ENCODE measurements at places on chromosomes 7 and 10. TPM values are rescaled to one million over a fixed set of nuclear protein-coding genes. Genes with fewer than 3 reads are reported as not detected.

DNA sequence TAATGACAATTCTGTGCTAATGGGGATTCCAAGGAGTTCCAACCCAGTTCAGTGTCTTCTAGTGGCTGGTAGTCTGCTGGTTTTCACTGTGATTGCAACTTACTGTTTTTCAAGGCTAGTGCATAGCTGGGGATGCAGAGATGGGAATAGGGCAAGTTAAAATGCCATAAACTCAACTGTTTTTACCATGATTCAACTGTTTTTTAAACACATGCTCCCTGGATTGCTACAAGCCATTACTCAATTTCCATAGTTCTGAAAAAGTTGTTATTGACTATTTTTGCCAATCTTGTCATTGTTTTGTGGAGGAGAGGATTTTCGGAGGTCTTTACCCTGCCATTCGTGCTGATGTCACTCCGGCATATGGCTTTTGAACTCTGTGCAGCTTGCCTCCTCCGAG is 245.3 kb downstream of the SUGCT start:
- no peak for DNase-seq

FXYD4 gene
- total RNA-seq, result not detected

MKI67 gene
- total RNA-seq, result 36.4 TPM

GSDME gene
- total RNA-seq, result 44.2 TPM

GRCh38 chr7:81441750-81442149 is 328.1 kb downstream of the HGF start:
- no peak for DNase-seq

PNLIPRP3 gene
- total RNA-seq, result not detected

DNA sequence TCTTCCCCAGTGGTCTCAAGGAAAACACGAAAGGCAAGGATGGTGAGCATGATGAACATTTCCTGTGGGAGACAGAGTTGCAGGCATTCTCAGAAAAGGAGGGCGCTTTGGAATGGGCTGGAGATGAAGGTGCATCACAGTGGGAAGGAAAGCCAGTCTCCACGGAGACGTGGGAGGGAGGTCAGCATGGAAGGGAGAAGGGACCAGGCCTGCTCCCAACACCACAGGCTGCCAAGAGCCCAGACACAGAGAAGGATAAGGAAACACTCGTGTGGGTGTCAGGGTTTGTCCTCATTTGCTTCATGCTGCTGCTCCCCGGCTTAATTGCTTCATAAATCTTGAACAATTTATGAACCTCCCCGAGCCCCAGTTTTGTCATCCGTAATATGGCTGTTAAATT is 231.5 kb upstream of the ZNF32 start:
- DNase-seq, result no peak

DNA sequence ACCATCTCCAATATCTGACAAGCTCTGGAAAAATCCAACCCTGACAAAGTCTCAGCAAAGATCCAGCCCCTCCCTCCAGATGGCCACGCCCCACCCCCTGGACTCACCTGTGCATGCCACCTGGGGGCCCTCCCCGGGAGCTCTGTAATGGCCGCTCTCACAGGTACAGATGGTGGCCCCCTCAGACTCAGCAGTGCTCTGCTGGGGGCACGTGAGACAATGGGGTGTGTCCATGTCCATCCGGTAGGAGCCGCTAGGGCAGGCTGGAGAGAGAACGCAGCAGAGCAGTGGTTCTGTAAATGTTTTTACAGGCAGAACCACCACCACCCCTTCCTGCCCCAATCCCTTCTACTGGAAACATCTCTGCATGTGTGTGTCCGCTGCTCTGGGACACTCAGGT is 9.5 kb downstream of the EPHA1 start:
- no peak for DNase-seq

CFAP46 gene
- 0.97 TPM for total RNA-seq

IDI1 gene
- total RNA-seq, result 21.1 TPM

LRRD1 gene
- total RNA-seq, result not detected

- no peak for DNase-seq
Measured at GRCh38 chr10:35089611-35090161, 455 bp downstream of the CUL2 start.

LMOD2 gene
- total RNA-seq, result not detected

DNA sequence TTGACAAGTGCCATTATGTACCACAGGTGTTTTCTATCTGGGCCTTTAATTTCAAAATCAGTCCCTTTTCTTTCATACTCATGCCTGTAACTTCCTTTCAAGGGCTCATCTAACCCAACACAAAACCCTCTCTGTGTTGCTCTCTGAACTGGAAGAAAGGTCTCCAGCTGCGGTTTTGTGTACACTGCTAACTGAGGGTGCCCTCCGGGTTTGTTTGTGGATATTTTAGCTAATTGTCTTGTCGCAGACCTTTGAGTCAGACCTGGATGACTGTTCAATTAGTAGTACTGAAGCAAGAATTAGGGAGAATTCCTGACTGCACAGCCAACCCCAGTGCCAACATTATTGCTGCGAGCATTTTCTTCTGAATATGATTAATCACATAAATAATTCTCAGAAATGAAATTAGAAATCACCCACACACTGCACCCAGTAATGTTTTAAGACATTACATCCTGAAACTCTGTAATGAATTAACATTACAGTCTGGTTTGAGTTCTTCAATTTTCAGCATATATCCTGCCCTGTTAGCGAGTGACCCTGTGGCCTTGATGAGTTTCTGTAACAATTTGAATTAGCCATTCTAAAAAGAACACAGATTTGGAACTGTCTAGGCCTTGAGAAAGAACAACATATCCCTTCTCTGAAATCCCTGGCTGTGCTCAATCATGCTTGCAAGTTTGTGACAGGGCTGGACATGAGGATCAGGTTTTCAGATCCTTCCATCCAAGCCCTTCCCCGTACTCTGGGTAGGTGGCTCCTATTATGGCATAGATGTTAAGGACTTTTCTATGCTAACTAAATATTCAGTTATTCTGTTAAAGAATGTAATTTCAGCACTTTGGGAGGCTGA is 460.1 kb downstream of the PLXDC2 start:
- no peak for DNase-seq

DNA sequence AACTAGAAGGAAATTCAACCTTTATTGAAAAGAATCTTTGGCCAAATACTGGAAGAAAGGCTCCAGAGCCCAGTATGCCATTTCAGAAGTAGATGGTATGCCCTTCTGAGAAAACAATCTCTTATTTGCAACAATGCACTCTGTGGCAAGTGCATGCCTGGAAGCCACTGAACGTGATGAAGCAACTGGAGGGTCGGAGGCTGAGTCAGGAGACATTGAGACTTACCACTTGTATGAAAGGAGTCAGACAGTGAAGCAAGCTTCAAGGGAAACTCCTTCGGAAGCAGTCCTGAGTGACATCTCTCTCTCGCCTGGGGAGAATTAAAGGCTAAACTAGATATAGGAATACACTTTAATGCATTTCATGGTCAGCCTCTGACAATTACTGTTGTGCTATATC is 353.7 kb downstream of the NRG3 start:
- no peak for DNase-seq

DNA sequence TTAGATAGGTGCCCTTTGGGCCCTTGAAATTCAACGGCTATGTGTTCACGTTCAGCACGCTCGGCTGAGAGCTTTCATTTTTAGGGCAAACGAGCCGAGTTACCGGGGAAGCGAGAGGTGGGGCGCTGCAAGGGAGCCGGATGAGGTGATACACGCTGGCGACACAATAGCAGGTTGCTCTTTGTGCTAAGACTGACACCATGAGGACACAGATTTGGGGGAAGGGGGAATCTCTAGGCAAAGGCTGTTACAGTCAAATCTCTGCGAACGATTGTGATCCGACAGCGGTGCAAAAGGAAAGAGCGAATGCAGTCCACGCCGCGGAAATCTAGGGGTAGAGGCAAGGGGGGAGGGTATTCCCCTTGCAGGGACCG is 667 bp downstream of the KLLN start:
- peak; percentile 48 for DNase-seq

TMEM130 gene
- total RNA-seq, result 7.0 TPM

- DNase-seq, result no peak
Measured at GRCh38 chr7:134101716-134102115, 25.4 kb upstream of the LRGUK start.

NPSR1 gene
- total RNA-seq, result not detected

DNA sequence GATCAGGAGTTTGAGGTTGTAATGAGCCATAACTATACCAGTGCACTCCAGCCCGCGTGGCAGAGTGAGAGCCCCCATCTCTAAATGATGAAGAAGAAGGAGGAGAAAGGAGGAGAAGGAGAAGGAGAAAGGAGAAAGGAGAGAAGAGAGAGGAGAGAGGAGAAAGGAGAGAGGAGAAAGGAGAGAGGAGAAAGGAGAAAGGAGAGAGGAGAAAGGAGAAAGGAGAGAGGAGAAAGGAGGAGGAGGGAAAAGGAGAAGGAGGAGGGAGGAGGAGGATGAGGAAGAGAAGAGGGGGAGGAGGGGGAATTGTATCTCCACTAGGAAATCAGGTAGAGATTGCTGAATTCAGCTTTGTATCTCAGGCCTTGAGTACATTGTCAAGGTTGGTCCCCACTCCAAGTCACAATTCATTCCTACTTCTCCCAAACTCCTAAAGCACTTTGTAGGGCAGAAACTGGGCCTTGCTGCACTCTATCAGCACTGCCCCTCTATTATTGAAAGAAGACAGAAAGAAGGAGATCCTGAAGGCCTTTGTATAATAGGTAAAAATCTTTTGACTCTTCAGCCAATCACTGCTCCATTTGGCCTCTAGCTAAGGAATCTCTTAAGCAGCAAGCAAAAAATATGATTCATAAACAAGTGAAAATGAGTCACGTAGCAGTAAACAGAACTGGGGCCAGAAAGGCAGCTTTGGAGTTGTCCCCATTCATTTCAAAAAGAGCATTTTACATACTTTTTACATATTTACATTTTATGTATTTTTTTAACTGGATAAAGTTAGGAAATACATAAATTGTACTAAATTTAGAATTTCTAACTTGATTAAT is 178.0 kb downstream of the IMMP2L start:
- peak; percentile 59 for DNase-seq

- no peak for DNase-seq
Measured at GRCh38 chr7:131493581-131493980, 62.8 kb downstream of the PODXL start.

PGAM2 gene
- total RNA-seq, result not detected

- DNase-seq, result no peak
Measured at GRCh38 chr7:154440651-154441050, 388.5 kb downstream of the DPP6 start.

GRCh38 chr10:132249226-132249724 is 58.5 kb downstream of the STK32C start:
- DNase-seq, result no peak

DNA sequence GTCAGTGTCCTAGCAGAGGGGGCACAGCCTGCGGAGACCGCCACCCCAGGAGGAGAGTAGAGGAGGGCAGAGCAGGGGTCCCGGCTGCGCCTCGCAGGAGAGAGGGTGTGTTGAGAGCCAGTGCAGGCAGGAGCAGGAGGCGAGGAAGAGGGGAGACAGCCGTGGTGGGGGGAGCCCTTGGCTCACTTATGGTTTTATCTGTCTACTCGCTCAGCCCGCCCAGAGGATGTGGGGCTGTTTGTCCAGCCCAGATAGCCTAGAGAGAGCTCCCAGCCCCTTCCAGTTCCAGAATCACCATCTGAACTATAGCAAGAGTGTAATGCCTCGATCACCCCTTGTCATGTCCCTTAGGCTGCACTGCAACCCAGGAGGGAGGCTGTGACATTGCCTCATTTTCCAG is 26.6 kb downstream of the SLC29A3 start:
- DNase-seq, result no peak

WASHC2C gene
- 33.3 TPM for total RNA-seq

PCLO gene
- 2.2 TPM for total RNA-seq

DNA sequence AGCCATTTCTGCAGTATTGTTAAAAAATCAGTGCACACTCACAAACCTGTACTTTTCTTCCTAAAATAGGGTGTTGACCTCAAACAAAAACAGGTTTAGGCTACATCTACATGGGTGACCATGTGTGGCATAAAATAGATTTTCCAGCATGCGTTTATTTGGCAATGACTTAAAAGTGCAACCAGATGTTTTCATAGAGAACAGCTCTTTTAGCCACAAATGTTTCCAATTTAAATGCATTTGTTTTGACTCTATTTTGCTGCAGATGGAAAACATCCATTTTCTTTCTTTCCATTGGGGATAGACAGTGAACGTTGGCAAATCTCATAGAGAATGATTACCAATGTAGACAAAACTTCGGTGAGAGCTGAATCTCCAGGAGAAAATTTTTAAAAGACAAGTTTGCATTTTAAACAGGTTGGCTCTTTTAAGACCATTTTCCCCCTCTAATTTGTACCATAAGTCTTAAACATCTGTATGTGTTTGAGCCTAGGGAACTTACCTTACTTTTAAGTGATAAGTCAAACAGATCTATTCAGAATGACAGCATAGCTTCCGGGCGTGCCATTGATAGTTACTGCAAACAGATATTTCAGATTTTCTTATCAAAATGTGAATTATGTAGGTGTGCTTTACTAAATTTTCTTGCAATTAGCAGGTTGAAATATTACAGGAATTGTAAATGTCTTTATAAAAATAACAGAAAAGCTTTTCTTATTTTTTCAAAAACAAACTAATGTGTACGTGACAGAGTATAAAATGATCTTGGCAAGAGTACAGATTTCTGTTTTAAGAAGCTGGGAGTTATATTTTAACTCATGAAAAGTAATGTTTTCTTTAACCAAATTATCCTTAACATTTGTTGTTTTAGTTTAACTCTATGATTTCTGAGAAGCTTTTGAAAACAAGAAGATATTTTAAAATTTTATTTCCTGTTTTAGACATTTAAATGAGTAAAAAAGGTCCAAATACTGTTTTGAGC is 144.9 kb downstream of the HGF start:
- no peak for DNase-seq

SLC18A3 gene
- total RNA-seq, result not detected
